ENCODE measurements at places on chromosomes 11 and 22.

DNA sequence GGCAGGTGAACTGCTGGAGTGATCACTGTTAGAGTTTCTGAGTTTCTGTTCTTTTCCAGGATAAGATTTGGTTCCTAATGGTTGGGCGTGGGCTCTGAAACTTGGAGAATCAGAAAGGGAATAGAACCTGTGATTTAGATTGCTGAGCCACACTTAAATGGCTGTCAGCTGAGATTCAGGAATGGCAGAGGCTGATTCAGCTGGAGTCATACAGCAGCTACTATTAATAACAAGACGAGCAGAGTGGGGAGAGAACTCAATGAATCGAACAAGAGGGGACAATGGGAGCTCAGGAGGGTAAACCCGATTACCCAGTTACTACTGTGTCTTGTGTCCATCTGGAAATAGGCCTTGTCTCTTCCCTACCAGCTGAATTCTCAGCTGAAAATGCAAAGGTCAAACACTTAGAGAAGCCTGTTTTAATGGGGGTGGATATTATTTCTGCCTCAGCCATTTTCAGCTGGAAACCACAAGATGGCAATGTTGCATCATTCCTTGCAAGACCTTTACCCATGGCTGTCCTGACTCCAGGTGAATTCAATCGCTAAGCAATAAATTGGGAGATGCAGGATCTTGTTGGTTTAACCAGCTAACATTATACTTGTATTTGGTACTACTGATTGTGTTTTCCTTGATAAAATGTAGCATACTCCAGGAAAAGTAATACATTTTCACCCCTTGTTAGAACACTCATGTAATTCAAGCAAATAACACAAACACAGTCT is 104.5 kb upstream of the RAG2 start:
- peak; percentile 38 for DNase-seq

GRCh38 chr11:67492801-67493547 is 10.1 kb downstream of the AIP start:
- DNase-seq, result no peak

DNA sequence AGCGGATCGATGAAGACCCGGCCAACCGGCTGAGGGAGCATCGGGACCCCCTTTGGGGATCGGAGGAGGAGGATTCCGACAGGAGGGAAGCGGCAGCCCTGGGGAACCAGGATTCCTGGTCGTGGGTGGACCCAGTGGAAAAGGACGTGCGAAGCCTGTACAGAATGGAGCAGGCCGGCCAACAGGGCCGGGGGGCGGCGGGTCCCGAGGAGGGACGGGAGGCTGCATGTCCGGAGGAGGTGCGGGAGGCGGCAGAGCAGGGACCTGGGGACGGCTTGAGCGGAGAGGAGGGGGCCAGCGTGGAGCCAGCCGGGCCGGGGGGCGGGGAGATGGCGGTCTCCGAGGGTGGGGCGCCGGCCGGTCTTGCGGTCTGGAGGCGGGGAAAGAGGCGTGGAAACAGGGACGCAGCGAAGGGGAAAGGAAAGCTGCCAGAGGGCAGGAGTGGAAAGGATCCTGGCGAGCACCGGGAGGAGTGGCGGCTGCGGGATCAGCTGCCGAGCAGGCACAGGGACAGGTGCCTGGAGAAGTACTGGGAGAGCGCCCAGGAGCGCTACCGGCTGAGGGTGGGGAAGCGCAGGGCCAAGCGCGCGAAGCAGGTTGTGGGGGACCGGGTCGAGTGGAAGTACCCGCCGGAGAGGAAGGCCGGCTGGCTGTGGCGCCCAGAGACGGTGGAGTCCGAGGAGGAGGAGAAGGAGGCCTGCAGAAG is at the start of gene ANO5:
Gene ANO5 (plus strand): TSS at position 444 of the 706 bp plus-strand sequence. CDS start 408 bp downstream, outside the sequence.
- DNase-seq, result no peak

DNA sequence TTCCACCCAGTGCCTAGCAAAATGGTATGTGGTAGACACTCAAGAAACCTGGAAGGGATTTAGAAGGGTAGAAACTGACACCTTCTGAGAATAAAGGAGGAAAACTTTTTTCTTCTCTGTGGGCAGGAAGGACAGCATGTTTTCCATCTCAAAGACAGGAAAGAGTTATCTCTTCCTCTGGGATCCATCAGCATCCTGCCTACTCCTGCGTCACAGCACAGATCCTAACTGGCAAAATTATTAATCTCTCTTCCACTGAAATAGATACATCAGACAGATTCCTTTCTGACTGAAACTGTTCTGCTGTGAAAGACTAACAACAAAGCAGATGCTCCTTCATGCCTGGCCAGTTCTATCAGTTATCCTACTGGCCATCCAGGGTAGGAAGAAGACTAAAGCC is 147.2 kb downstream of the SPON1 start:
- DNase-seq, result no peak

GRCh38 chr22:39175353-39176142 is 23.1 kb upstream of the CBX7 start:
- no peak for DNase-seq

DNA sequence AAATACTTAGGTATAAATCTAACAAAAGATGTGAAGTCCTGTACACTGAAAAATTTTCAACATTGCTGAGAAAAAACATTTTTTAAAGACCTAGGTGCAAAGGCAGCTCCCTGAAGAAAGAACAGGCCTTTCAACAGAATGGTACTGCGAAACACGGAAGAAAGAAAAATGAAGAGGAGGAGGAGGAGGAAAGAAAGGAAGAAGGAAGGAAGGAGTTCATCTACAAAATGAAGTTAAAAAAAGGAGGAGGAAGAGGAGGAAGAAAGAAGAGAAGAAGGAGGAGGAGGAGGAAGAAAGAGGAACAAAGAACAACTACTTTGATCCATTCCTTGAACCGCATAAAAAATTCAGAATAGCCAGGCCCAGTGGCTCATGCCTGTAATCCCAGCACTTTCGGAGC is 29.5 kb downstream of the DGCR2 start:
- DNase-seq, result no peak

DNA sequence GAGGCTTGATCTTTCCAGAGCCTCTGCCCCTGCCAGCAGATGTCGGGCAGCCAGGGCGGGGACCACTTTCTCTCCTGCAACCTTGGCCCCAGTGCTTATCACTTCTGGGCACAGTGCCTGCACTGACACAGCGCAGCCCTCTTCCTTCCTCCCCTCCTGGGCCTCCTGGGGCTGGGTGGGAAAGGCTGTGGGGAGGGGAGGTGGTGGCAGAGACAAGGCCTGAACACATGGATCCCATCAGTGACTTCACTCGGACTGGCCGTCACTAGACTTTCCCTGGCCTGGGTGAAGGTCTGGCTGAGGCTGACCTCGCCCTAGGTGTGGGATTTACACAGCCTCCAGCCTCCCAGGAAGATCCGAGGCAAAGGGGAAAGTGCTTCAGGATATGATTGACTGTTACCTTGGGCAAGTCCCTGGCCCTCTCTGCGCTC is 68.1 kb downstream of the LRRC32 start:
- no peak for DNase-seq

GRCh38 chr11:17533778-17534415 is 10.3 kb downstream of the USH1C start:
- DNase-seq, result no peak

- DNase-seq, result no peak
These were observed 92.3 kb downstream of the GAB2 start for GRCh38 chr11:78325274-78325781.

- DNase-seq, result no peak
These were observed 446.9 kb downstream of the BRD1 start for GRCh38 chr22:49380828-49381114.

- no peak for DNase-seq
These were observed 107.3 kb downstream of the XKR3 start for GRCh38 chr22:16717699-16718558.

DNA sequence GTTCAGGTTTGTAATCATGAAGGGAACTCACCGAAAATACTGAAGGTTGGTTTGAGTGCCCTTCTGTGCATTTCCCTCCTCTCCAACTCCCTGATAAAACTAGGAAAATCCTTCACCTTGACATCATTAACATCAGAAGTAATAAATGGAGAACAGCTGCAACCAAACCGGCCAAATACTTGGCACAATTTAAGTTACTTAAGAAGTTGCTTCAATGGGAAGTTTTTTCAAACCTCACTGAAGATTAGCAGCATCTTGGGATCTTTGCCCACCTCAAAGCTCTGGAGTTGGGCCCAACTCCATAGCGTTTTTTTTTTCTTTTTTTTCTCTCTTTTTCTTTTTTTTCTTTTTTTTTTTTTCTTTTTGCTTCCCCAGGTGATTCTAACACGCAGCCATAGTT is 784.8 kb downstream of the KCNA4 start:
- no peak for DNase-seq

DNA sequence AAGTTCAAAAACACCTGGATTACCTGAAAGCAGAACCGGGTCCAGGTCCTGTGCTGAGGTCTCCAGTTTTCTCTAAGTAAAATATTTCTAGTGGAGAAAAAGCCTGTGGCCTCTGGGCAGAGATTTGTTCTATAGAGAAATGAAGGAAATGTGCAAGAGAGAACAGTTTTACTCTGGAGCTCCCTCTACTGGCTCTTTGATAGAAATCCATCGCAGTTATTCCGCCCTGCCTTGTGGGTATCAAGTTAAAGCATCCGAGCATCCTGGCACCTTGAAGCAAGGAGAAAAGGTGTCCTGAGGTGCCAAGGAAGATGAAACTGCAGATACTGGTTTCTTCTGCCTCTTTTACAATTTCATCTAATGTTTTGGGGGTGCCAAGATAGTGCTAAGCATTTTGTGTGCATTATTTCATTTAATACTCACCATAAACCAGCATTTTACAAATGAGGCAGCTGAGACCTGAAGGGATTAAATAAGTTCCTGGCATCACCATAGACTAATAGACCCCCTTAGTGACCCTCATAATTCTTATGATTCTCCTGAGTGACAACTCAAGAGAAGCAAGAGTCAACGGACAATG is 113.1 kb upstream of the HSD17B12 start:
- peak; percentile 42 for DNase-seq

- DNase-seq, result no peak
These were observed 381.9 kb downstream of the LARGE1 start for GRCh38 chr22:33538277-33538885.

- DNase-seq, result no peak
These were observed 17.5 kb downstream of the GAB2 start for GRCh38 chr11:78400116-78400515.

DNA sequence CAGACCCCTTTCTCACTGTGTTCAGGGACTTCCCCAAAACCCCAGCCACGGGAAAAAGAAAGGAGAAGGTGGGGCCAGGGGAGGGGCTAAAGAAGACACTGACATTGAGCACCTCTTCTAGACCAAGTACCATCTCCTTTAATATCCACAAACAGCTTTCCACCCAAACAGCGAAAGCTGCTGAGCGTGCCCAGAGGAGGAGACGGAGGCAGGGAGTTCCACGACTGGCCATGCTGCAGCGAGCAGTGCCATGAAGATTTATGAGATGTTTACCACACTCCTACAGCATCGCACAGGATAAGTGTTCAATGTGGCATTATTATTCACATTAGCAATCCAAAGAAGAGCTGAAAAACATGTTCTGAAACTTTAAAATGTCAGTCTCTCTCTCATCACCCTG is 127.4 kb downstream of the LARGE1 start:
- no peak for DNase-seq

DNA sequence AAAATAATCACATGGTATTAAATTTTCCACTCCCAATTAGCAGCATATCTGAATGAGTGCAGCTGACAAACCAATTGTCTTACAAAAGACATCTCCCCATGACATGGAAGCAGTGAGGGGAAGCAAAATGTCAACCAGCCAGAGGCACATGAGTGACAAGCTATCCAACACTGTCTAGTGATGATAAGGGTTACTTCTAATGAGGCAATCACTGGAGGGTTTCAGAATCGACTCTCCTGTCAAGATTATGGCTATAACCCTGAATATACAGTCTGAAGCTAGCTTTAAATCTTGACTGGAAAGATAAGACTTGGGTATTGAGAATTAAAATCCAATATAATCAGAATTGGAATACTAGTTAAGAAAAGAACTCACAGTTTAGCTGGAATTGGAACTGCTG is 50.3 kb downstream of the AMBRA1 start:
- DNase-seq, result no peak

GRCh38 chr11:27431808-27432207 is 40.8 kb downstream of the LGR4 start:
- no peak for DNase-seq

GRCh38 chr11:126646701-126647557 is 291.4 kb downstream of the ST3GAL4 start:
- DNase-seq, result no peak

- no peak for DNase-seq
These were observed 646 bp downstream of the NCAPD3 start for GRCh38 chr11:134223121-134223520.

DNA sequence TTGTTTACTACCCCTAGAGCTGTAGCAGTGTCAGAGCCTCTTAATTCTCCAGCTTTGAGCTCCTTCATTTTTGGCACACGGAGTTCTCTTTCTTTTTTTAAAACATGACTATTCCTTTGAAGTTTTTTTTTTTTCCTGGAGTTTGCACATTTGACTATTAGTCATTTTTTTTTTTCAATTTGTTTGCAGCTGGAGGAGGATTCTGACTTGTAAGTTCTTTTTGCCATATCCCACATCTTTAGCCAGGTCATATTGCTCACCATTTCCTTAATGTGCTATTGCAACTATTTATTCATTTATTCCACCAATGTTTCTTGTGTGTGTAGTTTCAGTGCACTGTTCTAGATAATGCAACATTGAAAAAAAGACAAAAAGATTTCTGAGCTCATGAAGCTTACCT is 166.3 kb upstream of the ARHGAP20 start:
- no peak for DNase-seq

DNA sequence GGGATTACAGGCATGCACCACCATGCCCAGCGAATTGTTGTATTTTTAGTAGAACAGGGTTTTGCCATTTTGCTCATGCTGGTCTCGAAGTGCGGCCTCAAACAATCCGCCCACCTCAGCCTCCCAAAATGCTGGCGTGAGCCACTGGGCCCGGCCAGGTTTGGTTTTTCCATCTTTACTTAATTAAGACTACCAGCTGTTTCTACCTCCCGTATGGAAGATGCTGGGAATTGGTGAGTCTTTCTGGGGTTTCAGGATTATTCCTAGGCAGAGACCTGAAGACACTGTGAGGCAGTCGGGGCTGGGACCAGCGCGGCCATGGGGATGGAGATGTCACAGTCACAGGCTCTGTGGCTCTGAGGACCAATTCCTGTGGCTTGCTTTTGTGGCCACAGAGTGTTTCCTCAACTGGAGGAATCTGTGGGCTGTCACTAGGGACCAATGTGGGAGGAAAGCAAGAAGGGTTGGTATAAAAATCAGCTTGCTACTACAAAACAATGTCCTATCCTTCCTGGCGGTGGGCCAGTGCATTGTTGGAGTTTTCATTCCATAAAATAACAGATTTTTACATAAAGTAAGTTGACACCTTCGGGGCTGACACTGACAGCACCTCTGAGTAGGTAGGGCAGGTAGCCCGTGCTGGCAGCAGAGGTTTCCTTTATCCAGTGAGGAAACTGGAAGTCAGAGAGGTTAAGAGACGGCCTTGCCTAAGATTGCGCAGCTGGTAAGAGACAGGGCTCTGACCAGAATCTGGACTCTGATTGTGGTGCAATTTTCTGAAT is 8.4 kb upstream of the FTH1 start:
- no peak for DNase-seq

All from HFF-Myc (cell line).